ENCODE measurements at places on chromosomes 1 and 21.
A peak's percentile ranks its signal among the peaks of the same experiment; 100 is the strongest.

DNA sequence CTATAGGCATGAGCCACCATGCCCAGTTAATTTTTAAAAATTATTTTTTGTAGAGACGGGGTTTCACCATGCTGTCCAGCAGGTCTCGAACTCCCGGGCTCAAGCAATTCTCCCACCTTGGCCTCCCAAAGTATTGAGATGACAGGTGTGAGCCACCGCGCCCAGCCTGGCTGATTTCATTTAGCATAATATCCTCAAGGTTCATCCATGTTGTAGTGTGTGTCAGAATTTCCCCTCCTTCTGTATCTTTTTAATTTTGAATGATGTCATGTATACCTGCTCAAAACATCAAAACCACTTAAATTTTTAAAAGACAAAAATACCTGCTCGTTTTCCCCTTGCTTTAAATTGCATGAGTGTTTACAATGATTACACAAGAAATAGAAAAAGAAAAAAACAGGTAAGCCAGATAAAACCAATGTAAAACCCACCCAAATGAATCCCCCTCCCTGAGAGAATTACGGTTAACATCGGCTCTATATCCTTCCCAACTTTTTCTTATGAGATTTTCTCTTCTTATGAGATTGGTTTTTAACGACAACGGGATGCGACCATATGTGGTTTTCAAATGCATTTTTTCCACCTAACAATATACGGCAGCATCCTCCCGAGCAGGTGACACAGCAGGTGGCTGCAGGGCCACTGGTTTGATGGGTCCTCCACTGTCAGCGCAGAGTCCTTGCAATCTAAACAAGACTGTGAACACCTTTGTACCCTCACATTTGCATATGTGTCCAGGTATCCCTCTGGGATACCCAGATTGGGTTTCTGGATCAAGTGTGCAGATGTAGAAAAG lies 22.1 kb downstream of the IFFO2 start:
- DNase-seq: no peak

GRCh38 chr1:57279909-57280666 lies 143.8 kb downstream of the DAB1 start:
- DNase-seq: no peak

- peak; percentile 94 for DNase-seq
Observed at GRCh38 chr1:33367485-33368405, 46.8 kb upstream of the A3GALT2 start.

GRCh38 chr1:234214129-234214910 lies 158.9 kb upstream of the COA6 start:
- DNase-seq: peak; percentile 65

- DNase-seq: no peak
Observed at GRCh38 chr1:87702455-87702854, 373.8 kb downstream of the LMO4 start.

- DNase-seq: no peak
Observed at GRCh38 chr21:28235169-28235895, 757.3 kb downstream of the LTN1 start.

DNA sequence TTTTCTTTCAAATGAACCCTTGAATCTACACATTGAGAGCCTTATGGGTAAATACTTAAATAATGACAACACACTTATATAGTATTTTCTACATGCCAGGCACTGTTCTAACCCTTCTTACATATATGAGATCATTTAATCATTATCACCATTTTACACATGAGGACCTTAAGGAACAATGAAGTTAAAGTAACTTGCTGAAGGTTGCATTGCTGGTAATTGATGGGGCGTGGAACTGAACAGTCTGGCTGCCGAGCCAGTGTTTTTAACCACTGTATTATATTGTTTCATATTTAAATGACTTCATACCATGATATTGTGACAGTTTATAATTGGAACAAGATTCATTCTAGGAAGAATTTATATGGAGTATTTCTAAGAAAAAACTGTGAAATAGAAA lies 111.9 kb upstream of the TENT5C start:
- DNase-seq: no peak

GRCh38 chr1:177053648-177054047 lies 110.9 kb downstream of the ASTN1 start:
- no peak for DNase-seq

DNA sequence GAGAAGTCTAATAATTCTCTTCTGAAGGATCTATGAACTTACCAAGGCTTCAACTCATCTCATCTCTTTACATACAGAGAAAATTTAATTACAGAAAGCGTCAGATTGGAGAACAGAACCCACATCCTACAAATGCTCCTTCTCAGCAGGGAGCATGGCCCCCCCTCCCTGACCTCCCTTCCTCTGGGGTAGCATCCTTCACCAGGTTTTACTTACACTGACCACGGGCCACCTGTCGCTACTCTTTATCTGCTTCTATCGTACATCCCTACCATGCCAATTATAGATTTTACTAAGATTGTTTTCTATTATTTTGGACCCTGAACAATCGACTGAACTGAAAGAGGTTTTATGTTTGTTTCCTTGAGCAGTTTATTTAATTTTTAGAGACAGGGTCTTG lies 25.8 kb downstream of the RIPPLY3 start:
- DNase-seq: no peak

- no peak for DNase-seq
Observed at GRCh38 chr1:229629261-229629660, 3.2 kb downstream of the URB2 start.

DNA sequence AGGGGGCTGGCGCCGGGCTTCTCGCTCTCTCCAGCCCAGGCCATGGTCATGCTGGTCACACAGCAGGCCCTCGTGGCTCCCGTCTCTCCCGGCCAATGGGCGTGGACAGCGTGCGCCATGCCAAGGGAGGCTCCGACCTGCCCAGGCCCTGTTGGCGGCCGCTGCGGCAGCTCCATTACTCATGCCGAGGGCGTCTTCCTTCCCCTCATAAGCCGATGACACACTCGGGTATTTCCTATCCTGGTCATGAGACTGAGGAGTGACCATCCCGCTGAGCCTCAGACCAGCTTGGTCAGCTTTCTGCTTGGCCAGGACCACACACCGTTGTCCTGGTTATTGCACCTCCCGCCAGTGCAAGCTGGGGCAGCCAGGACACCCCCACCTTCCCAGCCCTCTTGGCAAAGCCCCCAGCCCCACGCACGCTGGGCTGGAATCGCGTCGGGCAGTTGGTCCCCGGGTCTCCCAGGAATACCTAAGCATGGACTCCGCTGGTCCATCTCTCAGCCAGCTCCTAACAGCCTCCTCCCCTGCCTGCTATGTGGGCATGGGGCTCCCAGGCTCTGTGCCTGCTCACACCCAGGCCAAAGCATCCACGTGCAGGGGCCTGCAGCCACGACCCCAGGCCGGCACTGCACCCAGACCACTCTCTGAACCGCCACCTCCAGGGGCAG lies 49.8 kb downstream of the ARHGEF16 start:
- DNase-seq: no peak

GRCh38 chr1:27000090-27000816 lies 6.8 kb downstream of the TRNP1 start:
- no peak for DNase-seq

- no peak for DNase-seq
Observed at GRCh38 chr1:43288058-43288784, 2.8 kb upstream of the C1orf210 start.

GRCh38 chr21:25845729-25846256 lies 111.0 kb downstream of the GABPA start:
- no peak for DNase-seq

GRCh38 chr1:172117800-172118199 lies 276.5 kb downstream of the DNM3 start:
- no peak for DNase-seq

DNA sequence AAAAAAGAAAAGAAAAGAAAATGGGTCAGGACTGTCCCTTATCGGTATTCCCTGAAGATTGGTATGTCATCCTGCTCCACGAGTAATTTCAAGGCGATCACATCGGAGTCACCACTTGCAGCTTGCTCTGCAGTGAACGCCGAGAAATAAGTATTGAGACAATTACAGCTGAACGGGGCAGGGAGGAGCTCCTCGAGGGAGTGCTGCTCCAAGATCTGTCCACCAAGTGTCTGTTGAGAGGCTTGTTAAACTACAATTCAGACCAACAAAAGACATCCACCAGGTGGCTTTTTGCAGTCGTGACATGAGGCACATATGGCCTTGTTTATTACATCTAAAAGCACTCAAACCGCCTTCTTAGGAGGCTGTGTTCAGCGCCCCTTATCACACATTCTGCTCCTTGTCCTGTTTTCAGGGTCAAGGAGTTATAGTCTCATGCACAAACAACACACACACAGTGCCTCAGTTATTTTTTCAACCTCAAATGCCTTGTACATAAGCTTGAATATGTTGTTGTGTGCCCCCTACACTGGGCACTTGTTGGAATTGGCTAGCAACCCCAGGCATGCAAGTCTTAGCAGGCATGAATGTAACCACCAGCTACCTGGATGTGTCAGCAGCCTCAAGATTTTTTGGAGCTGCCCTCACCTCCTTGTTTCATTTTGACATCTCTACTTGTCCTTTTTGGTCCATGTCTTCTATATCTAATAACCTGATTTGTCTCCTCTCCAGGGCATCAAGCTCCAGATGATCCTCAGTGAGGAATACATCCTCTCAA lies 13.0 kb upstream of the CD48 start:
- no peak for DNase-seq

DNA sequence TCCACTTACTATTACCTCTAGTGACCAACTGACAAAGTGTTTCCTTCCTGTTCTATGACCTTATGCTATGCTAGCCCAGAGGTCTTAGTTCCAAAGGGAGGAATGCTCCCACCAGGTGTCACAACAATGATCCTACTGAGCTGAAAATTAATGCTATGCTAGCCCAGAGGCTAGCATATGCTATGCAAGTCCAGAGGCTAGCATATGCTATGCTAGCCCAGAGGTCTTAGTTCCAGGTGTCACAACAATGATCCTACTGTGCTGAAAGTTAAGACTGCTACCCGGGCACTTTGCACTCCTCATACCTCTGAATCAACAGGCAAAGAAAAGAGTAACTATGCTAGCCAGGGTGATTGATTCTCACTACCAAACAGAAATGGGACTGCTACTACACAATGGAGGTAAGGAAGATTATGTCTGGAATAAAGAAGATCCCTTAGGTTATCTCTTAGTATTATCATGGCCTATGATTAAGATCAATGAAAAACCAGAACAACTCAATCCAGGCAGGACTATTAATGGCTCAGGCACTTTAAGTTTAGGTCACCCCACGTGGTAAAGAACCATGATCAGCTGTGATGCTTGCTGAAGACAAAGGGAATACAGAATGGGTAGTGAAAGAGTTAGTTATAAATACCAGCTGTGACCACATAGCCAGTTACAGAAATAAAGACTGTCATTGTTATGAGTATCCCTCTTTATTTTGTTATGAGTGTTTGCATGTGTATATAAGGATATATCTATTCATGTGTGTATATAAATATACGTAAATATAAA lies 114.1 kb downstream of the CSMD2 start:
- no peak for DNase-seq

DNA sequence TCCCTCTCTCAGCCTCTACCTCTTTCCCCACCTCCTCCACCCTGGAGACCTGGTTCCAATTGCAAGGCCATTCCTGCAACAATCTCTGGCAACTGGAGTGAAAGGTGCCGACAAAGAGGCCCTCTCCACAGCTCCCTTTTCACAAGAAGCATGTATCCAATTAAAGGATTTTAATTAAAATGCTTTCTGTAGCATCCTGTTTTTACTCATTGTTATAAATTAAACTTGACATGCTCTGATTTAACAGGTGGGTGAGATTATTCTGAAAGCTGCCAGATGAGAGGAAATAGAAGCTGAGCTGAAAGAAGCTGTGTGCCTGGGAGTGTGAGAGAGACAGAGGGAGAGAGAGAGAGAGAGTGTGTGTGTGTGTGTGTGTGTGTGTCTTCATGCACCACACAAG lies 160.5 kb downstream of the TBX15 start:
- DNase-seq: no peak

GRCh38 chr1:182388392-182389134 lies 3.0 kb downstream of the GLUL start:
- no peak for DNase-seq

DNA sequence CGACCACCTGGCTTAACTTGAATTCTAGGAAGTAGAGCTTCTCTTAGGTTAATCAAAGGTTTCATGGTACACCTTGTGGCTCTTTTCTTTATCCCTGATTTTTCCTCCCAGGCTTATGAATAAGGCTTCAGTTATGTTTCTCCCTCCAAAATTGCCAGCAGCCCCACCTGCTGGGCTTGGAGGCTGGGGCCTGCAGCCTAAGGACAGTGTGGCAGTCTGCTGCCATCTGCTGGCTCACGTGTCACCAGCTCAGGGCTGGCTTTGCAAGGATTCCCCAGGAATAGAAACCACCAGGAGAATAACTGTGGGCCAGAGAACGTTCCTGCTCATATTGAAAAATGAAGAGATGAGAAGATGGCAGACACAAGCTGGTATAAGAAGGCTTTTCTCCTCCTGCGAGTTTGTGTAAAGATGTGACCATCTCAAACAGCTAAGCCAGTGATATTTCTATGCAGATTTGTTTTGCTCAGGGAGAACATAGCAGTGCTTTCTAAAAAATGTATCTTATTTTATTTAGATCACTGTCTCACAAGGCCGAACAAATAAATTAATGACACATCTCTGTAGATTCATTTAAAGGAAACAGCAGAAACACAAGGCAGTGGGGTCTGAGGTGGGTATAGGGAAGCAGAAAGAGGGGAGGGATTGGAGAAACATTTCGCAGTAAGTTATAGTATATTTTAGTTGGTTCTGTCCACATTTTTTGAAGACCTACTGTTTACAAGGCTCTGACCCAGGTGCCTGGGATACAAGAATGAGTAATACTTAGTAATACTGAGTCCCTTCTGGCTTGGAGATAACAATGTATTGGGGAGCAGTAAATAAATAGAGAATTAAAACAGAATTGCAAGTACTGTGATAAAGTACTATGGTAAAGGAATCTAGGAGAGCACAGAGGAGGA lies 291.1 kb upstream of the SGIP1 start:
- DNase-seq: peak; percentile 43

DNA sequence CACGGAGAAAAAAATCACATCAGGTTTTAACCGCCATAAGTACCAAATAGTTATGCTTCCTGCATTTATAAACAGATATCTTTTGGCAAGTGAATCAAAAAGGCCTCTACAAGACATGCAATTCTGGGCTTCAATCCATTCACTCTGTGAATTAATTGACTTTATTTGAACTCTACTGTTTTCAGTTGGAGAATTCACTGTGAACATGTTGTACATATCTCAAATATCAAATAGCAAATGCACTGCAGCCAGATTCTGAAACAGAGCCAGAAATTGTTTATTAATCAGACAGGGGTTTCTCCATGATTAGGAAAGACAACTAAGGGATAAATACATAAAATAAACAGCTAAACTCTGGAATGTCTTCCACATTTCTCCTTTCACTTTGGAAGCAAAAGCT lies 445.4 kb upstream of the NFIA start:
- no peak for DNase-seq
